ENCODE measurements at places on chromosomes 3 and 15. TPM values are rescaled to one million over a fixed set of nuclear protein-coding genes. Genes with fewer than 3 reads are reported as not detected.

Gene SPATA12
- total RNA-seq: under 0.01 TPM

Gene FAM227B
- total RNA-seq: 4.4 TPM

Gene PLAAT1
- not detected for total RNA-seq

Gene ITPR1
- 42.9 TPM for total RNA-seq

Gene SUSD5
- 5.0 TPM for total RNA-seq

Gene CPNE9
- total RNA-seq: not detected

Gene HRG
- total RNA-seq: not detected

Gene CEP63
- 13.0 TPM for total RNA-seq

Gene ACAD9
- 35.7 TPM for total RNA-seq

Gene ISL2
- 0.08 TPM for total RNA-seq

Gene DCBLD2
- 64.9 TPM for total RNA-seq

Gene ADAMTS9
- total RNA-seq: 6.3 TPM

Gene SLITRK3
- total RNA-seq: not detected

Gene SHF
- 1.3 TPM for total RNA-seq

Gene CLDN18
- not detected for total RNA-seq

Gene SST
- not detected for total RNA-seq

Gene MLF1
- total RNA-seq: 8.6 TPM

Gene GPR156
- total RNA-seq: 0.23 TPM

Gene EEFSEC
- 2.7 TPM for total RNA-seq

Gene CPA3
- not detected for total RNA-seq

Gene SNURF
- 141 TPM for total RNA-seq

Gene OR5K3
- total RNA-seq: not detected

Gene FBXL2
- total RNA-seq: 14.6 TPM

Gene OGG1
- total RNA-seq: 15.6 TPM

Gene MEIS2
- 57.7 TPM for total RNA-seq

Gene CP
- total RNA-seq: 30.1 TPM

Gene EIF4A2
- total RNA-seq: 1,188 TPM

Gene C2CD4A
- not detected for total RNA-seq

Gene CFAP100
- not detected for total RNA-seq

Gene SI
- total RNA-seq: not detected

Gene ERC2
- total RNA-seq: 0.47 TPM

Gene CLDN11
- total RNA-seq: 280 TPM
